SW480 (cell line): ENCODE measurements at places on chromosomes 5 and 9.

GRCh38 chr5:58412081-58412480, 47.8 kb downstream of the PLK2 start:
- DNase-seq, result no peak

- DNase-seq, result no peak
Measured at GRCh38 chr5:6732634-6733410, 19.6 kb downstream of the TENT4A start.

DNA sequence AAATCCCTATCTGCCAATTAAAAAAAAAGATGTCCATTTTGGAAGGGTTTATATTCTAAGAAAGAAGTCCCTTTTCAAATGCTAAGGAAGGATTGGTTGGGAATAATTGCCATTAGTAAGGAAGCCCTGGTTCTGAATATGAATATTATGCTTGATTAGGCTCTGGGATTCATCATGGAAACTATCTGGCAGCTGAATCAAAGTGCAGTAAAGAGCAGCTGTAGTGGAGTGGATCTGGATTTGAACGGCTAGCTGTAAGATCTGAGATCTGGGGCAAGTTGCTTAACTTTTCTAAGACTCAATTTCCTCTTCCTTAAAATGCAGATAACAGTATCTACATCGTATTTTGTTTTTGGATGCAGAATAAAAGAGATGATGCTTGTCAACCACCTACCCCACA, 10.5 kb downstream of the IL12B start:
- no peak for DNase-seq

DNA sequence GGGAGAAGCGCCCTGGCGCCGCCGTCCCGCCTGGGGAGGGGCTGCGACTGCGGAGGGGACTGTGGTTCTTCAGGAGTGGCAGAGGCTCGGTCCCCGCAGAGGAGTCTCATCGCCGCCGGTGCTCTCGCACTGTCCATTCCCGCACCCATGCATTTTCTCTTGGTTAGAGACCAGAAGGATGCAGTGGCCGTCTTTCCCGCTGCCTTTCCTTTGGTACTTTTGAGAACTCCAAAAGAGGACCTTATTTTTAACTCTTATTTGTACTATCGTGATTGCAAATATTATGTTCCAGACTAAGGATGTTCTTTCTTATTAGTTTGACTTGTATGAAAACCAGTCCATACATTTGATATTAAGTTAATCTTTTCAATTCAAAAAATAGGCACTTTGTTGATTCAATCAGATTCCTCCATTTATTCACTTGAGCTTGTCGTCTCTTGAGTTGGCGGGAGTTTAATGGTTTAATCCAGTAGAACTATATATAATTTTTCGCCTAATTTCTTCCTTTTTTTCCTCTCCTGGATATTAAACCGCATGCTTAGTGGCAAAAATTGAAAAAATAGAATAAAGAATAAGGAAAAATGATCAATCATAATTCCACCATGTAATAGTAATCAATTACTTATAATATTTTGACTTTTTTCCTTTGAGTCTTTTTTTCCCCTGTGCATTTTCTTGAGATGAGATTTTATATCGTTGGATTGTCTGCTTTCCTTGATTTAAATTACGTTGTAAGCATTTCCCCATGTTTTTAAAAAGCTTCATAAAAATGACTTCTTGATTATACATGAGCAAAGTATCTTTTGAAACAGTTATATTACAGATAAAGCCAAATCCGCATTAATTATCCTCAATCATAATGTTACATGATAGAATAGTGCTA, 861 bp downstream of the ZFYVE16 start:
- peak; percentile 69 for DNase-seq

DNA sequence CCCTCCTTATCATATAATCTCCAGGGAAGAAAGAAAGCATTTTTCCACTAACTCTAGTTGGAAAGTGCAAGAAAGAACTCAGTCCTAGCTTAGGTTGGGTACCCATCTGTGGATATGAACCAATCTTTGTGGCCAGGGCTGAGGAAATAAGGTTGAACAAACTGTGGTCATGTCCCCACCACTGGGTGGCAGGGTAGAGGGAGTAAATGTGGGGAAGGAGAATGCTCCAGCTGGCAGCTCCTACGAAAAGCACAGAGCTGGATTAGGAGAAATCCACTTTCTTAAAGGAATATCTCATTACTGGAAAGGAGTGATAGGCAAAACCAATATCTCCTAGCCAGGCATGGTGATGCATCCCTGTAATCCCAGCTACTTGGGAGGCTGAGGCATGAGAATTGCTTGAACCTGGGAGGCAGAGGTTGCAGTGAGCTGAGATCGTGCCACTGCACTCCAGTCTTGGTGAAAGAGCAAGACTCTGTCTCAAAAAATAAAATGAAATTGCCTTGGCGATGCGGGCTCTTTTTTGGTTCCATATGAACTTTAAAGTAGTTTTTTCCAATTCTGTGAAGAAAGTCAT, 175.1 kb downstream of the CCDC192 start:
- peak; percentile 59 for DNase-seq

GRCh38 chr9:114006931-114007691, 71.0 kb downstream of the AMBP start:
- DNase-seq, result no peak

DNA sequence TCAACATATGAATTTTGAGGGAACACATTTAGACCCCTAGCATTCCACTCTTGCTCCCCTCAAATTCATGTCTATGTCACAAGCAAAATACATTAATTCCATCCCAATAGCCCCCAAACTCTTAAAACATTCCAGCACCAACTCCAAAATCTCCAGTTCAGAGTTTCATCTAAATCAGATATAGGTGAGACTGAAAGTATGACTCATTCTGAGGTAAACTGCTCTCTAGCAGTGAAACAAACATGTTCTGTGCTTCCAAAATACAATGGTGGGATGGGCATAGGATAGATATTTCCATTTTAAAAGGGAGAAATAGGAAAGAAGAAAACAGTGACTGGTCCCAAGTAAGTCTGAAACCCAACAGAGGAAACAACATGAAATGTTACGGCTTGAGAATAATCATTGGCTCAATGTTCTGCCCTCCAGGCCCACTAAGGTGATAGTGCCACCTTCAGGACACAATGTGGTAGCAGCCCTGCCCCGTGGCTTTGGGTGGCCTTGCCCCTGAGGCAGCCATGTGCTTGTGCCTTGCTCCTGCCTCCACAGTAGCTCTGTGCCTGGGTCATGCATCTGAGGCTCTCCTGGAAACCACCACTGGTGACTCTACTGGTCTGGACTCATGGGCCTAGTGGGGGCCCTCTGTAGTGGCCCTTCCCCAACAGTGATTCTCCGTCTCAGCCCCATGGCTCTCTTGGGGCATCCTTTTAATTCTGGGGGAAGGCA, 36.4 kb upstream of the IPPK start:
- peak; percentile 33 for DNase-seq

- no peak for DNase-seq
Measured at GRCh38 chr5:66361070-66361469, 217.0 kb downstream of the SREK1 start.

DNA sequence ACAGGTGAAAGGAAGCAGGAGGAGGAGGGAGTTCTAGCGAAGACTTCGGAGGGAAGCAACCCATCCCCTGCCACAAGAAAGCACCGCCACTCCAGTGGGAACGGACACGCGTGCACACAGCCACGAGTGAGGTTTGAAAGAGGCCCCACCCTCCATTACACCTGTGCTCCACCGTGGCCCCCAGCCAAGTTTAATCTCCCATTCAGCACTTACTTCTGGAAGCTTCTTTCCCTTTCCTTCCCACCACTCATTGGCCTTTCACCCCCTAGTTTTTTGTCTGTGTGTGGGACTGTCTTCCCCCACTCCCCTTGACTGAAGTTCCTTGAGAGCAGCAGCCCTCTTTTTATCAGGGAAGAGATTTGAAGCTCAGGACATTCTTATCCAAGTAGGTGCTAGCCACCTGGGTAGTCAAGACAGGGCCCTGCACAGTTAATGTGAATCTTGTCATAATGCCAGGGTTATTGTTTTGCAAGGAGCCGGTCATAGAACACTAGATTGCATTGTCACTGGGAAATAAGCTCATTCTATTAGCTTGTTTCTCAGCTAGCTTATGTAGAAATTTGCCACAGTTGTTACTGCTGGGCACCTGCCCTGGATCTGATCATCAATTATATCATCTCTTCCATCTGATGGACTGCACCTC, 256.0 kb downstream of the DOCK8 start:
- DNase-seq, result no peak

- DNase-seq, result peak; percentile 55
Measured at GRCh38 chr9:119968836-119969707, 599.8 kb upstream of the BRINP1 start.

- DNase-seq, result no peak
Measured at GRCh38 chr9:126838895-126839294, 21.5 kb upstream of the ZBTB34 start.

- DNase-seq, result peak; percentile 90
Measured at GRCh38 chr9:119963798-119964372, 594.6 kb upstream of the BRINP1 start.

DNA sequence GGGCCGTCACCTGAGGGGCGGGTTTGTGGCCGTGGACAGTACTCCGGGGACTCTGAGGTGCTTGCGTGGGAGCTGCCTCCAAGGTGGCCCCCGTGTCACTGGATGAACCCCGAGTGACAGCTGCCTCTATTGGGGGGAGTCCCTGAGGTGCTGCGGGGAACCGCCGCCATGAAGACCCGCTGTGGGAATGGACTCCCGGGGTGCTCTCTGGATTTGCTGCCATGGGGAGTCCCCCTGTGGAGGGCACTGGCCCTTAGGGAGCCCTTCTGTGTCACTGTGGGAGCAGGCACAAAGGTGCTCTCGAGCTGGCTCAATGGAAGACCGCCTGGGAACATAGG, 100.2 kb upstream of the CCL21 start:
- no peak for DNase-seq

DNA sequence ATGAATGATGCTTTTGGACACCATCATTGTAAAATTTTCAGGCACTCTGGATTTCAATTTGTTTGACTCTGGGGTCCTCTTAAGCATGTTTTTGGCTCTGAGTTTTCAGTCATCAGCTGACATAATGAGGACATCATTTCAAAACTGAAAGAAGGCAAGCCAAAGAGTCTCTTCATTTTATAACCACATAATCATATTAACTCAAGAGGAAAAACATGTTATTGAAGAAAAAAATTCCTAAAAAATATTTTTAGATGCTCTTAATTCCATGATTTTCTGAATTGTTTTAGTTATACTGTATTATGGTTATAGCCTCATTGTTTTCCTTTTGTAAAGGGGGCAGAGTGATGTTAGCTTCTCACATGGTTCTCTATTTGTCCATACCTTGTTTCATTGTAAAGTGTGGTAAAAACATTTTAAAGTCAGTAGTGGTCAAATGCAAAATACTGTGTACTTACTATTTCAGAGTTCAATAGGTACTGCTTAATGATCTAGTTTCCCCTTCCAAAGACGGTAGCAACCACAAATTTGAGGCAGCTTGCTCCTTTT, 472.1 kb downstream of the DMRT2 start:
- no peak for DNase-seq

DNA sequence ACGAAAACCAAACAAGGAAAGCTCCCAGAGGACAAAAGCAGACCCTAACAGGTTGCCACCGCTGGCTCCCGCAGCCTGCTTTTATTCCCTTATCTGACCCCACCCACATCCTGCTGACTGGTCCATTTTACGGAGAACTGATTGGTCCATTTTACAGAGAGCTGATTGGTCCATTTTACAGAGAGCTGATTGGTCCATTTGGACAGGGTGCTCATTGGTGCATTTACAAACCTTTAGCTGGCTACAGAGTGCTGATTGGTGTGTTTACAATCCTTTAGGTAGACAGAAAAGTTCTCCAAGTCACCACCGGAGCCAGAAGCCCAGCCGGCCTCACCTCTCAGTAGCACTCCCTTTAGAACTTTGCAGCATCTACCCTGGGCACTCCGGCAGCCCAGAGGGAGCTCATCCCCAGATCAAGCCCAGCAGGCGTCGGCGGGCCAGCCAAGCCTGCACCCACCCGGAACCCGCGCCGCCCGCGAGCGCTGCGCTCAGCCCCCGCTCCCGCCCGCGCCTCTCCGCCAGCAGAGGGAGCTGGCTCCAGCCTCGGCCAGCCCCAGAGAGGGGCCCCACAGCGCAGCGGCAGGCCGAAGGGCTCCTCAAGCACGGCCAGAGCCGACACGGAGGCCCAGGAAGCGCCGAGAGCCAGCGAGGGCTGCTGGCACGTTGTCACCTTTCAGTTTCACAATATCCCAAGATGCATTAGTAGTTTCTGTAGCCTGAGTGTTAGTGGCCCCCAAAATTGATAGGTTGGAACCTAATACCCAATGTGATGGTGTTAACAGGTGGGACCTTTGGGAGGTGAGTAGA, 35.3 kb upstream of the CLPTM1L start:
- no peak for DNase-seq

DNA sequence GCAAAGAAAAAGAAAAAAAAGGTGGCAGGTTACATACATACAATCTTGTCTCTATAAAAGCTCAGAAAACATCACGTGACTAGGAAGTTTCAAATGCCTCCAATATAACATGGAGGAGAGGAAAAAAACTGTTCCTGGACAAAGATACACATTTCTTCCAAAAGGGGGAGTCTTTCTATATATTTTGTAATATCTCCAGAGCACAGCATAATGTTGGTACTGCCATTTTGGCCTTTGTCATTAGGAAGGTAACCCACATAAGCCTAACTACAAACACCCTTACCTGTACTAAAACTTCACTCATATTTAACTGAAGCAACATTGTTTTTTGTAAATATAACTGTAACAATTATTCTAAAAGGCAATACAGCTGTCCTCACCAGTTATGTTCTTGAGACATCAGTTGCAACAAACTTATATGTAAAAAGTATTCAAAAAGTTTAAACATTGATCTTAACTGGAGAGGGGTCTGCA, 1.2 kb upstream of the BTF3 start:
- DNase-seq, result peak; percentile 93

DNA sequence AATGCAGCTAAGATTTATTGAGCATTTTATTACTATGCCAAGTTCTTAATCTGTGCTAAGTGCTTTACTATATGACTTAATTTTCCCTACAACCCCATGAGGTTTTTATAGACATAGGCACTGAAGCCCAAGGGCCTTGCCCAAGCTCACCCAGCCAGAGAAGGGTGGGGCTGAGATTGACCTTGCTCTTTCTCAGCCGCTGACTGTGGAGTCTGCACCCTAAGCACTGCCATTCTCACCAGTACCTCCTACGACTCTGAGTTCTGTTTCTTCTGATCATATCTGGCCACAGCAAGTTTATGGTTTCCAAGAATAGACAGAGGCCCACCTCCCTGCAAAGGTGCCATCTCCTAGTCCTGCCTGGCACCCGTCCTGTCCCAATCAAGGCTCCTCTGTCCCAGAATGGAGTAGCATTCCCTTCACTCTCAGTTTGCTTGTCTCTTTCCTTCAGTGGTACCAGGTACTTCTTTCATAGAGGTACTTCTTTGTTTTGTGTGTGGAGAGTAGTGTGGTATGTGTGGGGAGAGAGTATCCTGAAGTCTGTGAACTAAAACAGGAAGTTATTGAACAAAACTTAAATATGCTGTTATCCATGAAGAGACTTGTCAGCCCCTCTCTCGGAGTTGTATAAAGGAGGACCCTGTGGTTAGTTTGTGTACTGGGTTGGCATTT, 42.6 kb downstream of the CSF1R start:
- DNase-seq, result no peak
